Renal cortex interstitium (tissue), 15 donors: ENCODE measurements at places on chromosomes 16 and 17.
A peak's percentile ranks its signal among the peaks of the same experiment; 100 is the strongest.

DNA sequence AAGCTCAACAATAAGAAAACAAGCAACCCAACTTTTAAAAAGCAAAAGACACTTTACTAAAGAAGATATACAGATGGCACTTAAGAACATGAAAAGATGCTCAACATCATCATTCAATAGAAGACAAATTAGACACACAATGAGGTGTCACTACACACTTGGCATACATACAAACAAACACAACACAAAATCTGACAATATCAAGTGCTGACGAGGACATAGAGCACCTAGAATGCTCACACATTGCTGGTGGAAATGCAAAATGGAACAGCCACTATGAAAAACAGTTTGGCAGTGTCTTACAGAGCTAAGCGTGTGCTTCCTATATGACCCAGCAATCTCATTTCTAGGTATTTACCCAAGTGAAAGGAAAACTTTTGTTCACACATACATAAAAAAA, 18.9 kb downstream of the RPRML start:
- no peak for DNase-seq

DNA sequence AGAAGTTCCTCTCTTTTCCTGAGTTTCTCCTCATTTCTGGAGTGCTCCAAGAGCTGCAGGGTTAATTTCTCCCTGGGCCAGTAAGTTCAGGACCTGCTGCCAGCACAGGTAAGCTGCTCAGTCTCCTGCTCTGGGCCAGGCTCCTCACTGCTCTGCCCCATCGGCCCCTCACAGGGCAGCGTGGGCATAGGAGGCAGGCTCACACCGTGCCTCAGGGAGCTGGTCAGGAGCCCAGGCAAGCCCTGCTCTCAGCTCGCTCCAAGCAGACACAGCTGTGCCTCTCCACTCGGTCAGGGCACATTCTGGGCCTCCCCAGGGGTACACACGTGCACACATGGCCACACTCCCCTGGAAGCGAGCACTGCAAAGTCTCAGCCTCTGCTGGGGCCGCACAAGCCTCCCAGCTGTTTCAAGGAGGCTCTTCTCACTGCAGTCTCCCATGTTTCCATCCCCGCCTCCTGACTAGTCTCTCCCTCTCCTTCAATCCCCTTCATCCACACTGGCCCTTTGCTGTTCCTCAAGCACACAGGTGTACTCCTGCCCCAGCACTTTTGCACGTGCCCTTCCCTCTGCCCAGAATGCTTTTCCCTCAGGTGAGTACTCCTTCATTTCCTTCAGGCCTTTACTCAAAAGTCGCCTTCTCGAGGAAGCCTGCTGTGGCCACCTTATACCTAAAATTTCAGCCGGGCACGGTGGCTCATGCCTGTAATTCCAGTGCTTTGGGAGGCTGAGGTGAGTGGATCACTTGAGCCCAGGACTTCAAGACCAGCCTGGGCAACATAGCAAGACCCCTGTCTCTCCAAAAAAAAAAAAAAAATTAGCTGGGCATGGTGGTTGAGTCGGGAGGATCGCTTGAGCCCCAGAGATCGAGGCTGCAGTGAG, 53.2 kb downstream of the AKAP1 start:
- no peak for DNase-seq

- no peak for DNase-seq
These were observed 55.7 kb downstream of the TAOK1 start for GRCh38 chr17:29445844-29446243.

DNA sequence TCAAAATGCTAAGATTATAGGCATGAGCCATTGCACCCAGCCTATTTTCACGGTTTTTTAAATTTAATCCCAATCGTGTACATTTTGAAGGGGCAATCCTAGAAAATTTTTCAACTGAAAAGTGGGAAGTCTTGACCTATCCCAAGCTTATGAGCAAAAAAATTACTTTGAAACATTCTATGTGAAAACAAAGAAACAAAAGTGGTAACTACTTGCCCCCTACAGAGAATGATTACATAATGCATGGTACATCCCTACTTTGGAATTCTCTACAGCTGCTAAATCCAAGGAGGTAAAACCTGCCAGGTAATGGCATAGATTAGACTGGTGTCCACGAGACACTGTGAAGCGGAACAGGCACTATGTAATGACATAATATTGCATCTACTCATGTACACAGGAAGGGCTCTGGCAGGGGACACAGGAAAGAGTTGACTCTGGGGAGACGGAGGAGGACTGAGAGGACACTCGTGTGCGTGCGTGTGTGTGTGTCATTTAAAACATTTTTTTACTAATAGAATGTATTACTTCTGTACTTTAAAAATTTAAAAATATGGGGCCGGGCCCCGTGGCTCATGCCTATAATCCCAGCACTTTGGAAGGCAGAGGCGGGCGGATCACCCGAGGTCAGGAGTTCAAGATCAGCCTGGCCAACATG, 15.7 kb downstream of the ASGR2 start:
- DNase-seq = no peak

- no peak for DNase-seq
These were observed 93.6 kb upstream of the CIBAR2 start for GRCh38 chr16:85205747-85206471.

DNA sequence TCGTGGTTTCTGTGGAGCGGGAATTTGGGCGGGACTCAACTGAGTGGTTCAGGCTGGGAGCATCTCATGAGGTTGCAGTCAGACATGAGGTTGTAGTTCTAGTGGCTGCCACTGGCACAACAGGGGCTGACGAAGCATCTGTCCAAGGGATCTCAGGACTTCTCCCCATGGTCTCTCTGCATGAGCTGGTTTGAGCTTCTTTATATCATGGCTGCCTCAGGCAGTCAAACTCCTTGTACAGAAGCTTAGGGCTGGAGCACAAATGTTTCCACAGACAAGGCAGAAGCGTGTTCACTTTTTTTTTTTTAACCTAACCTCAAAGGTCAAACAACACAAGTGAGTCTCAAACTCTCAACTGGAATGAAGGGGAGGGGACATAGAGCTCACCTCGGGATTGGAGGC, 243.3 kb downstream of the MSI2 start:
- no peak for DNase-seq

GRCh38 chr16:88102597-88102996, 151.4 kb downstream of the BANP start:
- no peak for DNase-seq

- DNase-seq = peak; percentile 69
These were observed at the start of gene RHOT1 for GRCh38 chr17:32142038-32142856. Gene RHOT1 (plus strand): TSS chr17:32142502. CDS start chr17:32142693, 191 bp downstream.
